IMR-90 (cell line): ENCODE measurements at places on chromosomes 6 and 20. TPM values are rescaled to one million over a fixed set of nuclear protein-coding genes. Genes with fewer than 3 reads are reported as not detected.
A peak's percentile ranks its signal among the peaks of the same experiment; 100 is the strongest.

CD40 gene
- 0.52 and 0.92 TPM in 2 replicates for polyA plus RNA-seq

GRCh38 chr20:62065674-62066338 is at the start of gene TAF4:
TAF4 (minus strand) TSS chr20:62065881; CDS start chr20:62065810, 71 bp downstream.
- H3K4me1 ChIP-seq, result peaks cover 16% of the 10 kb centered on the region
- H3K27ac ChIP-seq, result peak within 1 kb of the TSS; percentile 85
- DNase-seq, result peak; percentile 60

GRCh38 chr20:2795451-2795850 is 5.0 kb downstream of the CPXM1 start:
- H3K27ac ChIP-seq, result no peak overlapping the region
- no peaks in the 10 kb centered on the region; the same call in 1 of the 2 replicates for H3K36me3 ChIP-seq
- H3K27me3 ChIP-seq, result peaks cover 35% of the 10 kb centered on the region
- no peak for DNase-seq

DNA sequence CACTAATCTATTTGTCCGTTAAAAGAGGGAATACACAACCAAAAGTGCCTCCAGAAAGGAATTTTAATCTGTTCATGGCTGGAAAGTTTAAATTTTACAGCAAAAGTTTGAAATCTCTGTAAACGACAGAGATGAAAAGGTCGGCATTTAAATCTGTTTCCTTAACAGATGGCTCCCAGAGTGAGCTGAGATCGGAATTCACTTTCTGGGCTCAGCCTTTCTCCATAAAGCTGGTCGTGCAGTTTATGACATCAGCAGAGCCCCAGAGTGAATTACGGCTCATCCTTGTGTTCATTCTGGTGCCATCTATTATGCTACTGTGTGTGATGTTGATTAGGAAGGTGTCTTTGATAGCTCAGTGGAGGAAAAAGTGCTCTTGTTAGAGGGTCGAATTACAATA is 117.6 kb upstream of the ZFP64 start:
- H3K4me3 ChIP-seq, result no peak overlapping the region
- peaks cover 2% of the 10 kb centered on the region for H3K27me3 ChIP-seq
- no peak for DNase-seq
- no peaks in the 10 kb centered on the region for H3K4me1 ChIP-seq
- no peak overlapping the region for H3K27ac ChIP-seq

DNA sequence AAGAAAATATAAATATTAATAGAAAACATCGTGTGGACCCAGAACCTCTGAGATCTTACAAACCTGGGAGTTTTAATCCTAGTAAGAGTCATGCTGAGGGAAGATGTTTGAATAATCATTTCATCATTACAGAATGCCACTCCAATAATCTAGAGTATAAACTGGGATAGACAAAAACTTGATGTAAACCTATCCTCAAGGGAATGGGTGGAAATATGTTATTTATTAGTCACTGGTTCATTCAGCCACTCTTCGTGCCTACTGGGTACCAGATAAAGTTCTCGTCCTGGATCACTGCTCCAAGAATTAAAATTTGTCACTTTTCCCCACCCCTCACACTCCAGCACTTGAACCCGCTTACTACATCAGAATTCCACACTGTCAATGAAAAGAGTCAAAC is 7.7 kb downstream of the HLA-B start:
- H3K27me3 ChIP-seq, result peaks cover 44% of the 10 kb centered on the region
- peaks cover 7% of the 10 kb centered on the region; the same call in 1 of the 2 replicates for H3K36me3 ChIP-seq
- H3K27ac ChIP-seq, result no peak overlapping the region
- H3K4me3 ChIP-seq, result no peak overlapping the region
- DNase-seq, result no peak
- no peaks in the 10 kb centered on the region for H3K4me1 ChIP-seq

DNA sequence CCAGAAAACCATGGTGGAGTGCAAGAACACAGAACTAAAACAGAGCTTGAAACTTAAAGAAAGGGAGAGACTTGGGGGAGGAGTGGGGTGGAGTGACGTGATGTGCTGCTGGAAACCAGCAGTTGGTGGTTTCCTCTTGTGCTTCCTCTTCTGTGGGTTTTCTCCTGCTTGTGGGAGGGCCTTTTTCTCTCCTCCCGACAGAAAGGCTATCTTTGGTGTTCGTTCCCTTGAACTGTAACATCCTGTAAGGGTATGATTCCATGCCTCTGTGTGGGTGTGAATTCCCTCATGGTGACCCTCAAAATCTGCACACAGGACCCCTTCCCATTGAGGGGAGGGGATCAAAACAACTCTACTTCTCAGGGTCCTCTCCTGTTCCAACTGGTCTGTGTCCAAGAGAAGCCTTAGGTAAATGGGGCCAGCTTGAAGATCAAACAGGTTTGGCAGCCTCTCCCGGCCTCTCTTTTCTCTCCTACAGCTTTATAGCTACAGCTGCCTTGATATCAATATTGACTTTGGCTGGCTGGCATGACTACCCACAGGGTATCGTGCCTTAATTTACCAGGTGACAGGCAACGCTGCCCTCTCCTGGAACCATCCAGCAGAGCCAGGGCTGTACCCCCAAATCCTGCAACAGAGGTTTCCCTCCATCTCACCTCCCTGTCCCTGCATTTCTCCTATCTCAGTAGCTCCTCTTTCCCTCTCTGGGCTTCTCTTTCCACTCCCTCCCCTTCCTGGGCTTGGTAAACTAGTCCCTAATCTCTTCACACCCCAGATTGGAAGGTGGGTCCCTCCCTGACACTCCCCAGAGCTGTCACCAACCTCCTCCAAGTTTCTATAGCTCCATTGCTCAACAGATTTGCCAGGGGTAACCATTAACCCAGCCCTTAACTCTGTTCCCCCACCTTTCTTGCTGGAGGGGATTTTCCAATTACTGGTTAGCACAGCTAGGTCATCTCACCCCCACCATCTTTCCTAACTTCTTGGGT is 1.5 kb upstream of the MSH5 start:
- H3K4me3 ChIP-seq, result peak overlapping the region; percentile 2; the same call in 1 of the 2 replicates
- H3K27ac ChIP-seq, result peak overlapping the region; percentile 62
- no peaks in the 10 kb centered on the region for H3K27me3 ChIP-seq
- peaks cover 15% of the 10 kb centered on the region for H3K36me3 ChIP-seq

GRCh38 chr6:144624246-144624645 is 339.1 kb downstream of the UTRN start:
- H3K27ac ChIP-seq, result no peak overlapping the region
- H3K27me3 ChIP-seq, result no peaks in the 10 kb centered on the region
- H3K4me3 ChIP-seq, result no peak overlapping the region
- H3K4me1 ChIP-seq, result no peaks in the 10 kb centered on the region
- DNase-seq, result no peak

RCAN2 gene
- 1.8 TPM in 2 replicates for polyA plus RNA-seq

HACE1 gene
- 3.7 and 5.4 TPM in 2 replicates for polyA plus RNA-seq

DNA sequence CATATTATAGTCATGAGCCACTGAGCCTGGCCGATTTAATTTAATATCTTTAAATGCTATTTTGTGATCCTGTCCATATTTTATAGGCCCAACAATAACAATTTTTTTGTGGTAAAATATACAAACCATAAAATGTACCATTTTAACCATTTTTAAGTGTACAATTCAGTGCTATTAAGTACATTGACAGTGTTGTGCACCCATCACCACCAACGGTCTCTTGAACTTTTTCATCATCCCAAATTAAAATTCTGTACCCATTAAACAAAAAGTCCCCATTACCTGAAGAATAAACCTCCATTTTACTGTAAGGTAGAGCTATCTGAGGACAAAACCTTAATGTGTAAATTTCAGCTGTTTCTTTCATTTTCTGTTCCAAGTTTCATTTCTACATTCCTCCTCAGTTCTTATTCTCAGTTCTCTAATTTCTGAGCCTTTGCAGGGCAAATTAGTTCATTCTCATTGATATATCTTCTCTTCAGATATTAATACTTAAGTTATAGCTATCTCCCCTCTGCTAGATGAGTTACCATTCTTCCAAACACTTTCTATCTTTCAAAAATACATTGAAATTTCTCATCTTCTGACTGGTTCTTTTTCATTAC is 10.3 kb downstream of the MTO1 start:
- H3K4me3 ChIP-seq, result no peak overlapping the region
- no peaks in the 10 kb centered on the region for H3K4me1 ChIP-seq
- H3K27me3 ChIP-seq, result no peaks in the 10 kb centered on the region
- H3K36me3 ChIP-seq, result peaks cover 46% of the 10 kb centered on the region
- no peak for DNase-seq

GRCh38 chr6:29924731-29925130 is 17.6 kb upstream of the HLA-A start:
- H3K27me3 ChIP-seq, result peaks cover 1% of the 10 kb centered on the region; the same call in 1 of the 2 replicates
- no peaks in the 10 kb centered on the region for H3K4me1 ChIP-seq
- H3K27ac ChIP-seq, result no peak overlapping the region
- H3K36me3 ChIP-seq, result no peaks in the 10 kb centered on the region

OCSTAMP gene
- polyA plus RNA-seq, result not detected in 2 replicates

- DNase-seq, result no peak
These were observed 114.9 kb downstream of the CDH26 start for GRCh38 chr20:60073086-60073485.

DNA sequence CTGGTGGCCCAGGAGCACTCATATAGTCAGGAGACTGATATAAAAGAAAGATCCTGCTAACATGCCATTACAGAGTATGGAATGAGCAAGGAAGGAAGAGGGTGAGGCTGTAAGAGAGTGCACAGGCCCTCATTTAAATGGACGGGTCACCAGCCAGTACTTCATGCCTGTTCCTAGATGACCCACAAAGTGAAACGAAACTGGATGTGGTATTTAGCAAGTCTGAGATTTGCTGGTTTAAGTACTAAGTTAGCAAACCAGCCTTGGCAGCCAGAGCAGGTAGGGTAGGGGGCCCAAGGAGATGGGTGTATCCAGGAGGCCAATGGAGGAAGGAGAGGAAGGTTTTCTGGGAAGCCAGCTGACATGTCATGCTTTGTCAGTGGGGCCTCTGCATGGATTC is 15.9 kb downstream of the NT5E start:
- H3K27me3 ChIP-seq, result no peaks in the 10 kb centered on the region
- DNase-seq, result no peak
- H3K4me1 ChIP-seq, result peaks cover 39% of the 10 kb centered on the region
- H3K27ac ChIP-seq, result peak overlapping the region; percentile 54; the same call in 1 of the 2 replicates

DNA sequence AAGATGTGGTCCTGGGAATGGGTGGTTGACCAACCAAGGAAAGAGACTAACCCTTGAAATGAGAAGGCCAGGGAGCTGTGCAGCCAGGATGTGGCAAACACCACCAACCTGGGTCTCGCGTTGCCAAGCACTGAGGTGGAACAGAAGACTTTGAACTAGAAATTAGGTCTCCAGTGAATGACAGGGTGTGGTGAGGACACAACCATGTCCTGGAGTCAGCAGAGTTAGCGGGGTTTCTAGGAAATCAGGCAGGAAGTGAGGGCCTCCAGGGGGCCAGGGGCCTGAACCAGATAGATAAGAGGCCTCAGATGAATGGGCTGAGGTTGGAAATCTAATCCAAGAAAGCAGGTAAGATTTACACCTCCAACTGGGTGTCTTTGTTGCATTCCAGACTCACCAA is 353.3 kb upstream of the ARID1B start:
- H3K27me3 ChIP-seq, result no peaks in the 10 kb centered on the region
- H3K27ac ChIP-seq, result no peak overlapping the region
- no peak for DNase-seq
- no peak overlapping the region for H3K4me3 ChIP-seq
- no peaks in the 10 kb centered on the region for H3K36me3 ChIP-seq

DNA sequence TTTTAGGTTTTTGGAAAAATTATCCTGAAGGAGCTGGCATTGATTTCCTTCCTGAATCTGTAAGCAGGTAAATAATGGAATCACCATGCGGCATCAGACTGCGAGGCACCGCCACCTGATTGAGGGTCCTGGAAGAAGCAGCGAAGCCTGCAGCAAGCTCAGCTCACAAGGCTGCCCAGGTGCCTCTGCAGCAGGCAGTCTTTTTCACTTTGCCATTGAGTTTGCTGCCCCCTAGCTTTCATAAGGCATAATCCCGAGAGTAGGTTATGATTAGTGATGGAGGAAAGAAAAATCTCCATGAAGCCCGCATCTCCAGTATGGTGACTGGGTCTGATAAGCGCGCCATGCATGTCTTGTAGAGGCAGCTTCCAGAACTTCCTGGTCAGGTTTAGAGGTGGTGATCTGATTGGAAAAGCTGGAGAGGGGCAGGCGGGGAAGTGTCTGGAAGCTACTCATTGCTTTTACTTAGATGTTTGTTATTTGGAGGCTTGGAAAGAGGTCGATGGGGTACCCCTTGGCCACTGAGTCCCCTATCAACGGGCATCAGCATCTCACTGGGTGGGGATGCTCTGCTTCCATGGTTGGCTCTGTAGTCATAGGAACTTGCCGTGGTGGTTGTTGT is 26.7 kb downstream of the IYD start:
- no peaks in the 10 kb centered on the region; the same call in none of the 2 replicates for H3K27me3 ChIP-seq
- no peak overlapping the region for H3K4me3 ChIP-seq
- DNase-seq, result peak; percentile 51
- no peak overlapping the region for H3K27ac ChIP-seq
- no peaks in the 10 kb centered on the region for H3K4me1 ChIP-seq

DNA sequence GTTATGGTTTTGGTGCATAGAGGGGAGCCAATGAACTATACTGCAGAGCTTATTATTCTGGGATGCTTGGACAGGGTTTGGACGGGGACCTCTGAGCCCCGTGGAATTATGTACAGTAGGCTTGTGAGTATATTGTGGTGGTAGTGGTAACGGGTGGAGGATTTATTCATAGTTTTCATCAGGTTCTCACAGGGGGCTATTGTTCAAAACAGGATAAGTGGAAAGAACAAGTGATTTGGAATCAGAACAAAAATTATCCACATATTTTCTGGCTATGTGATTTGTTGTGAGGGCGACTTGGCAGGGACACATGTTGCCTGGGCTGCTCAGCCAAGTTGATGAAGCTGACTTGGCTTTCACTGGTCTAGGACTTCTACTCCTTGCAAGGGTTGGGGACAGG is 64.6 kb upstream of the ELOVL5 start:
- no peak overlapping the region for H3K4me3 ChIP-seq
- no peaks in the 10 kb centered on the region for H3K4me1 ChIP-seq
- H3K27me3 ChIP-seq, result peaks cover 23% of the 10 kb centered on the region
- no peaks in the 10 kb centered on the region for H3K36me3 ChIP-seq
- no peak overlapping the region for H3K27ac ChIP-seq

DNA sequence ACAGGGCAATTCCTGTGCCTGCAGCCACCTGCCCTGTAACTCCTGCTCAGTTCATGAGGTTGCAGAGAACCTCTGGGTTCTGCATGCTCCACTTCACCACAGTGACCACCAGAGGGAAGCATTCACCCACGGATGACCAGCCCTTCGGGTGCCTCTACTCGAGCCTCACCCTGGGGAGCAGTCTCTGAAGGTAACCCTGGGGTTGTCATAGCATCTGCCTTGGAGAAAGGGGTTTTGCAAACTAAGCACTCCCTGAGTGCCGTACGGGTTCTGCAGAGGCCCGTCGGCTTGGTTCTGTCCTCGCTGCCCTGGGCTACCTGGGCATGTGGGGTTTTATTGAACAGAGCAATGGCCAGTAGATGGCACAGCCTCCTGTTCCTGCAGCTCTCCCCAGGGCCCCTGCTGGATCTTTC is 10.2 kb upstream of the CST5 start:
- no peaks in the 10 kb centered on the region for H3K27me3 ChIP-seq
- H3K36me3 ChIP-seq, result no peaks in the 10 kb centered on the region
- no peak overlapping the region for H3K27ac ChIP-seq
- H3K4me3 ChIP-seq, result no peak overlapping the region
- no peaks in the 10 kb centered on the region for H3K4me1 ChIP-seq

DNA sequence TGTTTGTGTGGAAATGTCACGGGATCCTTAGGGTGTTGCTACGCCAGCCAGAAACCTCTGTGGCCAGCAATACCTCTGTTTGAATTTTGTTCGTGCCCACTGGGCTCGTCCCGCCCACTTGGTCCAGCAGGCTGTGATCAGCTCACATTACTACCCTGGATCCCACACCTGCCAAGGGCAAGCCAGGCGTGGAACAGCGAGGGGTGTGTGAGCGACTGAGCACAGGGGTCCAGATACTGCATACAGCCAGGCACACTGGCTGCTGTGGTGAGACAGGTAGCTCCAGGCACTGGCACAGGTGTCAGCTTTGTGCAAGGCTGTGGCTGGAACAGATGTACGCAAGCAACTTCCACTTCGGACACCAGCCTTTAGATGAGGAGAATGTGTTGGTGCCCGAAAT is 718.9 kb downstream of the EPHA7 start:
- no peak overlapping the region for H3K4me3 ChIP-seq
- no peaks in the 10 kb centered on the region for H3K27me3 ChIP-seq
- no peaks in the 10 kb centered on the region for H3K4me1 ChIP-seq
- DNase-seq, result no peak
- H3K36me3 ChIP-seq, result no peaks in the 10 kb centered on the region
